ENCODE measurements at places on chromosomes 6 and 20. TPM values are rescaled to one million over a fixed set of nuclear protein-coding genes. Genes with fewer than 3 reads are reported as not detected.

REM1 gene
- total RNA-seq, result not detected

SCGN gene
- not detected for total RNA-seq

CNR1 gene
- not detected for total RNA-seq

RIMS1 gene
- 0.33 TPM for total RNA-seq

OPN5 gene
- total RNA-seq, result not detected

All from uterine smooth muscle cell (primary cell).